ENCODE measurements at places on chromosomes 7 and 10. TPM values are rescaled to one million over a fixed set of nuclear protein-coding genes. Genes with fewer than 3 reads are reported as not detected.

The NPY4R2 gene
- 0.04 TPM for polyA plus RNA-seq

The MLXIPL gene
- polyA plus RNA-seq = 4.5 TPM

The CAV2 gene
- 13.9 TPM for polyA plus RNA-seq

The EVX1 gene
- polyA plus RNA-seq = not detected

The SGCE gene
- polyA plus RNA-seq = 6.7 TPM

The FAM25A gene
- polyA plus RNA-seq = 503 TPM

The WAC gene
- polyA plus RNA-seq = 33.3 TPM

The TMEM176A gene
- polyA plus RNA-seq = 4.8 TPM

The ANKRD61 gene
- not detected for polyA plus RNA-seq

The MRC1 gene
- polyA plus RNA-seq = 0.90 TPM

The C10orf62 gene
- 0.10 TPM for polyA plus RNA-seq

The AGAP6 gene
- polyA plus RNA-seq = 8.7 TPM

The MET gene
- 2.1 TPM for polyA plus RNA-seq

The MMRN2 gene
- 6.4 TPM for polyA plus RNA-seq

The CPXM2 gene
- 1.5 TPM for polyA plus RNA-seq

The PHKG1 gene
- 1.3 TPM for polyA plus RNA-seq

Data from esophagus (tissue), 2 donors.